ENCODE measurements at places on chromosomes 2 and 18.

- H3K4me1 ChIP-seq, result no peaks in the 10 kb centered on the region
- no peaks in the 10 kb centered on the region for H3K36me3 ChIP-seq
- no peak overlapping the region for H3K4me3 ChIP-seq
- no peak overlapping the region for H3K27ac ChIP-seq
- H3K27me3 ChIP-seq, result no peaks in the 10 kb centered on the region
These were observed 26.1 kb upstream of the TMX3 start for GRCh38 chr18:68740966-68741365.

GRCh38 chr18:8684577-8684976 lies 20.8 kb upstream of the MTCL1 start:
- no peaks in the 10 kb centered on the region for H3K36me3 ChIP-seq
- no peak overlapping the region for H3K4me3 ChIP-seq
- no peak overlapping the region for H3K27ac ChIP-seq
- no peaks in the 10 kb centered on the region for H3K27me3 ChIP-seq

- no peaks in the 10 kb centered on the region for H3K4me1 ChIP-seq
- H3K27ac ChIP-seq, result no peak overlapping the region
- H3K27me3 ChIP-seq, result no peaks in the 10 kb centered on the region
- H3K36me3 ChIP-seq, result no peaks in the 10 kb centered on the region
- no peak for DNase-seq
- no peak overlapping the region for H3K4me3 ChIP-seq
These were observed 397.2 kb upstream of the CDH2 start for GRCh38 chr18:28574175-28574574.

GRCh38 chr18:59067873-59068272 lies 71.8 kb upstream of the SEC11C start:
- H3K27me3 ChIP-seq, result peaks cover 6% of the 10 kb centered on the region
- H3K36me3 ChIP-seq, result no peaks in the 10 kb centered on the region
- peaks cover 4% of the 10 kb centered on the region for H3K4me1 ChIP-seq
- DNase-seq, result no peak

DNA sequence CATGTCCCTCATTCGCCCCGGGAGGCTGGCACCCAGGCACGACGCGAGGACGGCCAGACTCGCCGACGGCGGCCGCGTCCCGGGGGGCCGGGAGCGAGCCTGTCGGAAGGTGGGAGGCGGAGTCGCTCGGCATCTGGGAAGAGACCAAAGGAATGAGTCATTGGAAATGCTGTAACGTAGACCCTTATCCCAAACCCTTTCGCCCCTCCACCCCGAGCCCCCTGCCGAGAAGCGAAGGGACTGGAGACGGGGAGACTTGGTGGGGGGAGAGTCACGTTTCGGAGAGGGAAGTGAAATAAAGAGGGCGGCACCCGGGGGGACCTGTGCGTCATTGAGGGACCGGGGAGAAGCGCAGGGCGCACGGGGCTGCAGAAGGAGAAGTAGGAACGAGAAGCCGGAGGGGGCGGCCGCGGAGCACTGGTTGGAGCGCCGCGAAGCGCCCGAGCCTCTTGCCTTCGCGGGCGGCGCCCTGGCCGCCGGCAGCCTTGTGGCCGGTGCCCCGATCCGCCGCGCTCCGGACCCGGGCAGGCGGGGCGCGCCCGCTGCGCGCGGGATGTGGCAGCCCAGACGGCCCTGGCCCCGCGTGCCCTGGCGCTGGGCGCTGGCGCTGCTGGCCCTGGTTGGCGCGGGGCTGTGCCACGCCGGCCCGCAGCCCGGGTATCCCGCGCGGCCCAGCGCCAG lies at the start of gene EMILIN2:
Gene EMILIN2 (plus strand): TSS at position 371 of the 681 bp plus-strand sequence. CDS start 183 bp downstream, at position 554.
- H3K4me3 ChIP-seq, result peak within 1 kb of the TSS; percentile 80
- H3K36me3 ChIP-seq, result no peaks in the 10 kb centered on the region
- peaks cover 59% of the 10 kb centered on the region for H3K27me3 ChIP-seq

DNA sequence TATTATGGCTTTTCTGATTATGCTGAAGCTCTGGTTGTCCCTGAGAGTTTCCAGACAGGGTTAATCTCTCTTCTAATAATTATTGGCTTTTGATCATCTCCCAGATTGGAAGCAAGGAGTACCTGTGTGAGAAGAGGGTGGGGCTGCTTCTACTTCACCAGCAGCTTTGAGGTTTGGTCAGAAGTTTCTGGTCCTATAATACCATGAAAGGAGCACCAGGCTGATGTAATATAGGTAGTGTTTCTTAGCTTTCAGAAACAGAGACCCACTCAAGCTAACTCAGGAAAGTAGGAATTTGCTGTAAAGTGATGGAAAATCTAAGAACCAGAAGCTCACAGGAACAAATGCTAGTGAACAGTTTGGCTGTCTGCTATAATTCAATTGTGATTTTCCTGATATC lies 57.6 kb downstream of the SGPP2 start:
- H3K36me3 ChIP-seq, result peaks cover 1% of the 10 kb centered on the region
- H3K27ac ChIP-seq, result no peak overlapping the region
- H3K4me1 ChIP-seq, result peaks cover 7% of the 10 kb centered on the region
- peaks cover 4% of the 10 kb centered on the region for H3K27me3 ChIP-seq
- no peak for DNase-seq

- H3K4me3 ChIP-seq, result no peak overlapping the region
- no peak overlapping the region for H3K27ac ChIP-seq
- H3K36me3 ChIP-seq, result no peaks in the 10 kb centered on the region
- H3K27me3 ChIP-seq, result peaks cover 23% of the 10 kb centered on the region
These were observed 63.6 kb downstream of the CIB4 start for GRCh38 chr2:26577442-26578112.

DNA sequence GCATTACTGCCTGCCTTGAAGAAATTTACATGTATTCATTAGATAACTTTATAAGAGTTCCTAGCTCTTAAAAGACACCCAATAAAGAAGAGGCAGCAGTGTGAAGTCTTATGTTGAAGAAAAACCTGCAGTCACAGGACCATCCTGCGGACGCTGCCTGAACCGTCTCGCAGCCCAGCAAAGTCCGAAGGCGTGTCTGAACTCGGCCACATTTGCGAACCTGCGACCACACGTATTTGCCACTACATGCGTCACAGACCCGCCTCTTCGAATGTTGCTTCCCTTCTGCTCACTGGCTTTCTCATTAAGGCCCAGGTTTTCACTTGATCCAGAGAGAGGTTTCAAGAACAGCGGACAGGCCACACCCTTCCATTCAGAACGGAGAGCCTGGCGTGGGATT lies 41.2 kb downstream of the CNGA3 start:
- H3K27ac ChIP-seq, result no peak overlapping the region
- no peak overlapping the region for H3K4me3 ChIP-seq
- H3K36me3 ChIP-seq, result no peaks in the 10 kb centered on the region
- no peak for DNase-seq
- peaks cover 3% of the 10 kb centered on the region for H3K27me3 ChIP-seq

- H3K27me3 ChIP-seq, result no peaks in the 10 kb centered on the region
- H3K4me1 ChIP-seq, result no peaks in the 10 kb centered on the region
- H3K4me3 ChIP-seq, result no peak overlapping the region
- H3K27ac ChIP-seq, result no peak overlapping the region
These were observed 114.9 kb downstream of the GLI2 start for GRCh38 chr2:120850551-120850950.

DNA sequence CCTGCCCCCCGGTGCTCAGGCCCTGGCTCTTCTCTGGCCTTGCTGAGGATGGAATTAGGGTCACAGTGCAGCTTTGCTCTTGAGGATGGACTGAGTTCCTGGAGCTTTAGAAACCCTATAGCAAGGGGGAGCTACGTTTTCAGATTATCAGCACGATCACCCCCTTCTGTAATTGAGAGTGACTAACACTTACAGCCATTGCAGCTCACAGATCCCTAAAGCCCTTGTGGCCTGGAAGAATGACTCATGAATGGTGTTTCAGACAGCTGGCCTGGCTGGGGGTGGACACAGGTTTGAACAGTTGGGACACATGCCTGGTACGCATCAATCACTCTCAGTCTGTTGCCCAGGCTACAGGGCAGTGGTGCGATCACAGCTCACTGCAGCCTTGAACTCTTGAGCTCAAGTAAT lies 79.7 kb upstream of the IGFBP5 start:
- H3K4me1 ChIP-seq, result no peaks in the 10 kb centered on the region
- DNase-seq, result no peak
- no peaks in the 10 kb centered on the region for H3K36me3 ChIP-seq
- no peak overlapping the region for H3K4me3 ChIP-seq

GRCh38 chr2:168203762-168204693 lies 43.4 kb downstream of the STK39 start:
- peaks cover 44% of the 10 kb centered on the region for H3K36me3 ChIP-seq
- no peak for DNase-seq
- H3K27me3 ChIP-seq, result no peaks in the 10 kb centered on the region
- H3K4me1 ChIP-seq, result peaks cover 61% of the 10 kb centered on the region
- H3K27ac ChIP-seq, result no peak overlapping the region

- no peak for DNase-seq
- peaks cover 13% of the 10 kb centered on the region for H3K27me3 ChIP-seq
- H3K27ac ChIP-seq, result no peak overlapping the region
These were observed 84.7 kb upstream of the NEDD4L start for GRCh38 chr18:57959278-57959677.

- H3K27ac ChIP-seq, result no peak overlapping the region
- DNase-seq, result no peak
- H3K4me3 ChIP-seq, result no peak overlapping the region
These were observed 19.4 kb upstream of the ZBTB7C start for GRCh38 chr18:48428475-48429177.

DNA sequence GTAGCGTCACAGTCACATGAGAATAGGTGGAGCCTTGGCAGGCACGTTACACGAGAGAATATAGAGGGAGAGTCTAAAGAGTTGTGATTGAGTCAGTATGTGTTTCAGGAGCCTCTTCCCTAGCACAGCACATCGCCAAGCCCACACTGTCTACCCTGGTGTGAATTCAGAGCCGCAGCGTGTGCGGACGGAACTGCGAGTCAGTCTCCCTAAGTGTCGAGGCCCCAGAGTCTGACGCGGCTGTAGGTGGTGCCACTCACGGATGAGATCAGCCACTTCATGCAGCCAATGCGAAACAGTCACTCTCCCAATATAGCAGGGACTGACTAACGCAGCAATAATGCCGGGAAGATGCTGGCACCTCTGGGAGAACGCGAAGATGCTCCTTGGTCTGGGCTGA lies 587.3 kb upstream of the ID2 start:
- H3K27me3 ChIP-seq, result no peaks in the 10 kb centered on the region
- DNase-seq, result no peak

DNA sequence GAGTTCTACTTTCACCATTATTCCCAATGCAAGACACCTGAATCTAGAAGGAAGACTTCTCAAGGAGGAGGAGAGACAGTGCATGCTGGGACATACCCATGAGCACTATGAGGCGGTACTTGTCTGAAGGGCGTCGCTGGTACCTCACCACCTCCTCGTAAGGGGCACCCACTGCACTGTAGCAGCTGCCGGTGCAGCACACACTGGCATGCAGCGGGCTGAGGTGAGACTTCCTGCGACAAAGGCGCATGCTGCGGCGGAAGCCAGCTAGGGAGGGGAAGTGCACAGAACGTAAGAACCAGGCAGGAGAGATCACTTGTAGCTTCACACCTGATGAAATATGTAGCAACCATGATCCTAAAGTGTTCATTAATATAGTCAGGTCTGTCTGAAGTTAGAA lies 12.8 kb upstream of the TMEM237 start:
- H3K4me3 ChIP-seq, result no peak overlapping the region
- H3K36me3 ChIP-seq, result no peaks in the 10 kb centered on the region
- H3K27me3 ChIP-seq, result peaks cover 11% of the 10 kb centered on the region
- H3K4me1 ChIP-seq, result peaks cover 4% of the 10 kb centered on the region
- DNase-seq, result no peak
- H3K27ac ChIP-seq, result no peak overlapping the region

DNA sequence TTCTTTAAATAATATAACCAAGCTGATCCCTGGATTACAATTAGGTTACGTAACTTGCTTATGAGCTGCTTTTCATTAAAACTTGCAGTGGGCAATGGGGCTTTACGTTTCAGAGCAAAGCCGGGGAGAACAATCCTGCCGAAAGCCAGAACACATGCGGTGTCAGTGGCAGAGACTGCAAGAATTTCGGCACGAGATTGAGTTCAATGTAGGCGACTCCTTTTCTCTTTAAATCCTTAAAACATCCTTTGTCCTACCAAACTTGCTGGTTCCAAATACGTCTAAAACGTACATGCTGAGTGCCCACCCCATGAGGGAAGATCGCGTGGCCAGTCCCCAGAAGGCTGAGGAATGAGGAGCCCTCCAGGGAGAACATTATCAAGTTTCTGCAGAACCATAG lies 36.8 kb upstream of the NCOA1 start:
- peaks cover 3% of the 10 kb centered on the region for H3K27me3 ChIP-seq
- H3K27ac ChIP-seq, result no peak overlapping the region
- H3K36me3 ChIP-seq, result no peaks in the 10 kb centered on the region
- H3K4me1 ChIP-seq, result peaks cover 14% of the 10 kb centered on the region

DNA sequence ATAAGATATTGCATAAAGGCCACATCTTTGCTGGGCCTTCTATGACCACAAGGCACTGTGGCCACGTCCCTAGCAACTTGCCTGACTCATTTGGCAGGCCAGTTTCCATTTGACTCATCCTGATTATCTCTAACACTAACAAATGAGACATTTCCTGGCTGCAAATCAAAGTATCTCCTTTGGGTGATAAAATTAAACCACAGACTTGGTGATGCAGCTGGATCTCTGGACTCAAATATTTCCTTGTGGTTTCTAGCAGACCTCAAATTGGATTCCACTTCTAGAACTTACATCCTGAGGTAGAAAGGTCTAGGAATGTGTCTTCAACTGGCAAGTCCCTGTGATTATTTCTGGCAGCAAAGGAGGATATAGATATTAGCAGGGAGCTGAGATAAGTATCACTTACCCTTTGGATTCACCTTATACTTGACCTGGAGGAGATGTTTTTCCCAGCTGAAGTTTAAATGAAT lies 167.9 kb upstream of the NXPH2 start:
- H3K36me3 ChIP-seq, result no peaks in the 10 kb centered on the region
- no peak overlapping the region for H3K4me3 ChIP-seq
- no peaks in the 10 kb centered on the region for H3K4me1 ChIP-seq
- DNase-seq, result no peak
- H3K27ac ChIP-seq, result no peak overlapping the region

- H3K27me3 ChIP-seq, result no peaks in the 10 kb centered on the region
- no peaks in the 10 kb centered on the region for H3K4me1 ChIP-seq
- H3K27ac ChIP-seq, result no peak overlapping the region
These were observed 489.6 kb downstream of the PTPRM start for GRCh38 chr18:8056723-8057122.

- no peak overlapping the region for H3K27ac ChIP-seq
- no peak for DNase-seq
- H3K27me3 ChIP-seq, result peaks cover 21% of the 10 kb centered on the region
These were observed 32.2 kb upstream of the SPRED2 start for GRCh38 chr2:65464604-65465003.

DNA sequence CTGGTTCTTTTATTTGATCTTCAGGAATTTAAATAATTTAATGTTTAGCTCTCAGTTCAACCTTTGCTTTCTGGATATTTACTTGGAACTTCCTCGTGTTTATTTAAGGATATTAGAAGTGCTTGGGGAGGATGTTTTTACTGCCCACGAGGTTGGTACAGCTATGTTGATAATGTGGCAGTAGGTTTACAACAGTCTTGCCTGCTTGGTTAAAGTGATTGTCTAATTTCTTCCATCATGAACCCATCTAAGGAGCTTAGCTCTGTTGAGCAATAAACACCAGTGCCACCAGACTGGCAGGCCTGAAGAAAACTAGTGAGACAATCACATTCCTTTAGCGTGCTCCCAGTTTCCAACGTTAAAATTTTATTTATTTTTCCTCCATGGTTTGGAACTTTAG lies 94.5 kb downstream of the ICOS start:
- H3K27ac ChIP-seq, result no peak overlapping the region
- no peak for DNase-seq
- H3K36me3 ChIP-seq, result no peaks in the 10 kb centered on the region

Data from activated T-cell treated with anti-CD3 and anti-CD28 coated beads, Interleukin-2, amount 50 U/mL, for 24 hours (primary cell).